Left ventricle myocardium inferior (tissue), 1 donor: ENCODE measurements at places on chromosomes 1 and 21.

GRCh38 chr1:245489838-245490237, 335.1 kb downstream of the KIF26B start:
- DNase-seq = no peak

DNA sequence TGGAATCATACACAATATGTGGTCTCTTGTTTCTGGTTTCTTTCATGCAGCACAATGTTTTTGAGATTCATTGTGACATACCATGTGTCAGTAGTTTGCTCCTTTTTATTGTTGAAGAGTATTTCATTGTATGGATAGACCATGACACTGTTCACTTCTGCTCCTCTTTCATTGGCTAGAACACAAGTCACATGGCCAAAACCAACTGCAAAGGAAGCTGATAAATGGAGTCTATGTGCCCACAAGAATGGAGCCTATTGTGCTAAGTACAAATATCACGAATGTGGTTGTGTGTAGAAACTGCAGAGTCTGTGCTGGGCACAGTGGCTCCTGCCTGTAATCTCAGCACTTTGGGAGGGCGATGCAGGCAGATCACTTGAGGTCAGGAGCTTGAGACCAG, 28.6 kb upstream of the FNBP1L start:
- no peak for DNase-seq

GRCh38 chr1:220533504-220534109, 5.7 kb downstream of the MARK1 start:
- no peak for DNase-seq

DNA sequence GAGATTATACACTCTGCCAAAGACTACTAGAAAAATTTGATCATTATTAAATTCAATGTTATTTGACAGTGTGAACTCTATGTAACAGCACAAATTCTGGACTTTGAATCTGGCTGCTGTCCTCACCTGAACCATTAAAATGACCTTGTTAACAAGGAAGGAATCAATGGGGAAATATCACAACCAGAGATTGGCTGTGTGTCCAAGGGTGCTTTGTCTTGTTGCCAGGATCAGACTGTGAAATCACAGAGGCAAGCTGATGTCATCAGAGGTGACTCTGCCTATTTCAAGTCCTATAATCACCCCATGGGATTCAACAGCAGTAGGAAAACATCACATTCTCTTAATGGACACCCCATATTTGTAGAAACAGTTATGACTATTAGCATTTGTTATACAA, 46.8 kb downstream of the ADAMTS5 start:
- DNase-seq = no peak

DNA sequence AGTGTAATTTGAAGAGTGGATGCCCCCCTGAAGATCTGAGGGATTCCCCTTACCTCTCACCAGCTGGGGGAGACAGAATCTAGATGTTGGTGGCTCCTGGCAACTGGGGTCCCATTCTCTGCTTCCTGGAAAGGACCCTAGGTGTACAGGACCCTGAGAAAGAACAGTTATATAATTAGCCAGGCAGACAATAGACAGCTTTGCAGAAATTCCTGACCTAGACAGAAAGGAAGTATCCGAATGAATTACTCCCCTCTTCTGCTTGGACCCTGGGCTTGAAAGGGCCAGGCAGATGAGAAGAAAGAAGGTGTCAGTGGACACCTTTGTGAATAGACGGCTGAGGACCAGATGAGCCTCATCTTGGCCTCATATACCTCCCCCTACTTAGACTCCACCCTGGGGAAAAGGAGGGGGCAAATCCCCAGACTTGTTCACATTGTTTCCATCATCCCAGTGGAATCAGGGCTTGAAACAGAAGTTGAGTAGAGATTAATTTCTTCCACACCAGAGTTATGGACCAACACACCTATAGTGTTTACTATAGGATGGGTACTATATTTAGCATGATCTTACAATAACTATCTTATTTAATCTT, 1.8 kb upstream of the IQGAP3 start:
- DNase-seq = no peak

DNA sequence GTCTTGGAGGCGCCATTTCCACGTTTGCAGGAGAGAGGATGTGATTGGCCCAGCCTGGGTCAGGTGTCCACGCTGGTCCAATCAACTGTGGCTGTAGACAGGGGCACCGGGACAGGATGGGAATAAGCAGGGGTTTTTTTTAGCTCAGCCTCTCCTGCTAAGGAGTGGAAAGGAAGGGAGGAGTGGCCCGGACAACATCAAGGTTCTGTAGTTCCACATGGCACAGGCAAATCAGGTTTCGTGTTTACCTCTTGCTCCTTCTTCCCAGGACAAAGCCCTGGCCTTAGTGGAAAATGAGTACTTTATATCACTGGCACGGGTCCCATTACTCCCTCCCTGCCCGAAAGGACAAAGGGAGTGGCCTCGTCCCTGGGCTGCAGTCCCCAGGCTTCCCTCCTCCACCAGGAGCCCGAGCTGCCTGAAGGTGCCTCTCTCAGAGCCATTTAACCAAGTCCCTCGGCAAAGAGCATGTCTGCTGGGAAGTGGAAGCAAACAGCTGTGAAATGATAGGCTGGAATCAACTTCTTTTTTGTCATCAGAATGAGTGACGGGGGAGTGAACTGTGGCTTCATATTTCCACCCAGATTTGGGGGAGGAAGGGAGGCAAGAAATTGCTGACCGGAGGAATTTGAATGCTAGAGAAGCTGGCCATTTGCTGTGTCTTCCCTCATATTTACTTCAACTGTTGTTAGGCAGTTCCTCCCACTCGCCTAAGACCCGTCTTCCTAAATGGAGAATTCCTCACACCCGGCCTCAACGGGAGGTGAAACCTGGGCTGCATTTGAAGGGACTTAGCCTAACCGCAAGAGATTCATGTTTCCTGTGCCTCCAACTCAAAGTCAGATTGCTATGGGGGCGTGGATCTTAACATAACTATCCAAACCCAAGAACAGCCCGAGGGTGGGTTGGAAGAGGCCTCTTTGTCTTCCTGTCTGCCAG, 84.9 kb upstream of the SLC44A3 start:
- peak; percentile 41 for DNase-seq

GRCh38 chr21:29245104-29245643, 53.5 kb upstream of the BACH1 start:
- no peak for DNase-seq
